ENCODE measurements at places on chromosomes 3 and 15.

DNA sequence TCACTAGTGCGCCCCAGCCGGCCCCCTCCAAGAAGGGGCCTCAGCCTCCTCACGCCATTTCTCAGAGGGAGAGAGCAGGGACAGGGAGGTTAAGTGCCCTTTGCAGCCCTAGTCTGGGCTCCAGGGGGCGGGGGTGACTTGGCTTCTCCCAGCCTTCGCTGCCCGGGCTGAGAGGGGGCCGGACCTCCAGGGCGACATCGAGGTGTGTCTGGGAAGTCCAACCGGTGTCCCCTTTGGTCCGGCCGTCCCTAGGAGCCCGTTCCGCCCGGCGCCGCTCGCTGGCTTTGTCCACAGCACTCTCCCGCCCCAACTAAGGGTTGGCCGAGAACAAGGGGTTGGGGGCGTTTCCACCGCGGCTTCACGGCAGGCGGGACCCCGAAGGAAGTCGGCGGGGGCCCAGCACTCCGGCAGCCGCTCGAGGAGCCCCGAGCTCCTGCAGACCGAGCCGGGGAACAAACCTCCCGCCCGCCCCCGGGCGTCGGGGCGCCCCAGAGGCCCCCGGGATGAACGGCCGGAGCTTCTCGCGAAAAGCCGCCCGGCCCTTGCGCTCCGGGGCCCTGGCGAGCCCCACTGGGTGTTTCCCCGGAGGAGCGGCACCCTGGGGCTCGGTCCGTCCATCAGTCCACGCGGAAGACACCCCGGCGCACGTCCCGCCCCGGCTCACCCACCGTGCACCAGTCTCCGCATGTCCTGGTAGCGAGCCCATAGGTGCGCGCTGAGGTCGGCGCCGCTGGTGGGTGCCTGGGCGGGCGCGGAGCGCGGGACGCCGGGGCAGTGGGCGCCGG is 627 bp downstream of the NT5DC2 start:
- no peak for DNase-seq

DNA sequence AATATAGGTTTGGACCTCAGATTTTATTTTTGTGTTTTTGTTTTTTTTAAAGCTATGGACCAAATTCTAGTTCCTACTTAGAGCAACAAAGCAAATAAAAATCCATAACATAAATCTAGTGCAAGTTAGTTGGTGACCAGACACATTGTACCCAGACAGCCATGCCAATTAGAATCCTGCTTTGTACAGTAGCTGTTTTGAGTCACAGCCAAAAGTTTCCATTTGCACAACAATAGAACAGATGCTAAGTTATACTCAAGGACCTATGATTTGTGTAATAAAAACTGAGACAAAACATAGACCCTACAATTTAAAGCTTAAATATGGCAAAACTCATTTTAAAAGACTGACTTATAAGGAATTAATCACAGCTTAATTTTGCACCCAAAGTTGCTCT is 513.1 kb upstream of the CBLB start:
- no peak for DNase-seq

- DNase-seq, result no peak
Measured at GRCh38 chr3:152365766-152366593, 97.3 kb downstream of the MBNL1 start.

DNA sequence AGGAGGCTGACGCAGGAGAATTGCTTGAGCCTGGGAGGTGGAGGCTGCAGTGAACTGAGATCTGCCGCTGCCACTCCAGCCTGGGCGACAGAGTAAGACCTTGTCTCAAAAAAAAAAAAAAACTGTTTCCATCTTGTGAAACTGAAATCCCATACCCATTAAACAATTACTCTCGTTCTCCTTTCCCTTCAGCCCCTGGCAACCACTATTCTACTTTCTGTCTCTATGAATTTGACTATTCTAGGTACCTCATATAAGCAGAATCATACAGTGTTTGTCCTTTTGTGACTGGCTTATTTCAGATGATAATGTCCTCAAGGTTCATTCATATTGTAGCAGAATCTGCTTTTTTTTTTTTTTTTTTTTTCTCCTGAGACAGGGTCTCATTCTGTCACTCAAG is 51.5 kb upstream of the UBE2E1 start:
- no peak for DNase-seq

GRCh38 chr15:92595506-92596381 is 59.8 kb downstream of the FAM174B start:
- no peak for DNase-seq
